ENCODE measurements at places on chromosomes 3 and 15.

DNA sequence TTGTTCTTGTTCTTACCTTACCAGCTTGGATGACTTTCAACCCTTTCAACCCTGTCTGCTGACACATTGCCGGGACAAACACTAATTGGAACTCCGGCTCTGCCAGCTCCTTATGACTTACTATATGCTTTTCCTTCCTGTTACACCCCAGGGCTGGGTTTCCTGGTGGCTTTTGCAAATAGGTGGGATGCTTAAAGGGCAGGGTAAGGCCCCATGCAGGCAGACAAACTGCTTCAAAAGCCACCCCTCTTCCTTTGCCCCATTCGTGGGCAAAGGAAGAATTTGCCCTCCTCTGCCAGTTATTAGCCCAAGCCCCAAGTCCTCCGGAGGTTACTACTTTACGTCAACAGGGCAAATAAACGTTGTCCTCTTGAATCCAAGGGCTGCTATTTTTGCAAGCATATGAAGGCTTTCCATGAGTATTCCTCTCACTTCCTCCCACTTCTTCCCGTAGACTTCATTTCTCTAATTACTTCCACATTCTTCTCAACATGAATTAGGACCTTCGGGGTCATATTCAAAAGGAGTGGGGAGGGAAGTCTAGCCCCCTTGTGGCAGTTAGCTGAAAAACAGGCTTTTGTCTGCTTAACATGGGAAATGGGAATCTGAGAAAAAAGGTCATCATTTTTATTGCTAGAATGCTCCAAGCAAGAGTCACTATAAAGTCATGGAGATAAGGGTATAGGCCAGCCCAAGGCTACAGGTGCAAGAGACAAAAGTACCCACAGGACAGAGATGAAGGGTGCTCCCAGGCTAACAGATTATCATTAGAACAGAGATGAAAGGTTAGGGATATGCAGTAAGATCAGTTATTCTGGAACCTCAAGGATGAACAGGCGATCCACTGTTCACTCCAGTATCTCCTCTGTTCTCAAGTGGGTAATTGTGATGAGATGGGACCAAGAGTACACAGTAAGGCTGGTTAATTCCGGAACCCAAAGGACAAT is 56.3 kb upstream of the FSTL1 start:
- DNase-seq: peak; percentile 1

DNA sequence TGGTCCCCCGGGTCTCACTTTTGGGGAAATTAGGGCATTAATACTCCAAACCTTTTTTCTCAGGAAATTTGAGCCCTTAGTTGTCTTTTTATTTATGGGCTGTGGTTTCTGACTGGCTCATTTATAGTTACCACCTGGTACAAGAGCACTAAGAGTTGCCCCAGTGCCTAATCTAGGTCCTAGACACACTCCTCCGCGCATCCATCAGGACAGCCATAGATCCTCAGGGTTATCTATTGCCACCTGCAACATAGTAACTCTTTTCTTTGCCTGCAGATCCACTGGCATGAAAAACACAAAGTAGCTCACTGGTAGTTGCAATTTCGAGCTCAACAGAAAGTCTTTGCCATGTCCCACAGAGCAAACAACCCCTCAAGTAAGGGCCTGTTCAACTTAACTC is 576.4 kb upstream of the ROBO2 start:
- no peak for DNase-seq

DNA sequence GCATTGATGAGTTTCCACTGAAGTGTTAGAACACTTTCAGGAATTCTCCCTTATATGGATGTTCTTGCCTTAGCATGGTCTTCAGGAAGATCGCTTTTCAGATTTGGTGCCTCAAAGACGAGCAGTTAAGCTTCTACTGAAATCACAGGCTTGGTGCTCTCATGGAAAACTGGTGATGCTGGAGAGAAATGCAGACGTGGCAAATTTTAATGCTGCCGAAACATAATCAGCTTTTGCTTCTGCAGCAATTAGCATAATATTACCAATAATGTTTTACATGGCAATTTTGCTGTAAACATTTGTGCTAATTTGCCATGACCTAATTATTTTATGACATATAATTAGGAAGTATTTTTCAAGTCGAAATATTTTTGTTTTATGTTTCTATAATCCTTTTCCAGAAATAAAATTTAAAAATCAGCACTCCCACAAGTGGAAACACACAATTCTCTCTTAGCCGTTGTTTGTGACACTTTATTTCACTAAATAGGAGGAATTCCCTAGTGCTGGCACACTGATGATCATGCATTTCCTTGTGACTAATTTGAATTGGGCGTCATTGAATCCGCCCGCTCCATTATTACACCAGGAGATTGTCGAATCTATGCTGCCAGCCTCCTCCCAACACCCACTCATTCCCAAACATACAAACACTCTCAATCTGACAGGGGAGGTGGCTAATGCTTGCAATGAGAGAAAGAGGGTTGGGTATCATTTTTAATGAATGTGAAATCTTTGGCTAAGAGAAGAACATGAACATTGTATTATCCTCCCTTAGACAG is 506.8 kb upstream of the PPP2R3A start:
- no peak for DNase-seq

DNA sequence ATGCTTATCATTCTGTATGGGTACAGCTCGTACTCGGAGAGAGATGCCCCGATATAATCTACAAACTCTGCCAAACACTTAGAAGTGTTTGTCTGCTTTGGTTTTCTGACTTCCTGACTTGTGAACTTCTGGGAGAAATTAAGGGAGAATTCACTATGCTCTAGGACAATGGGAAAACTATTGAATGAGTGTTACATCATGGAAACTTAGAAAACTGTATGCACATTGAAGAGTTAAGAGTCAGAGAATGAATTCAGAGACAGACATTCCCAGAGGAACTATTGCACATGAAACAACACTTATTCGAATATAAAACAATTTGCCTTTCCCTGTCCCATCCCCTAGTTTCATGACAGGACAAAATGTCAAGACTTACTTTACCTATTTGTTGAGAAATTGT is 57.8 kb downstream of the DTWD1 start:
- no peak for DNase-seq

GRCh38 chr3:64916937-64917336 is 229.1 kb upstream of the ADAMTS9 start:
- no peak for DNase-seq

- DNase-seq: no peak
These were observed 15.7 kb downstream of the LIPC start for GRCh38 chr15:58447271-58448010.

DNA sequence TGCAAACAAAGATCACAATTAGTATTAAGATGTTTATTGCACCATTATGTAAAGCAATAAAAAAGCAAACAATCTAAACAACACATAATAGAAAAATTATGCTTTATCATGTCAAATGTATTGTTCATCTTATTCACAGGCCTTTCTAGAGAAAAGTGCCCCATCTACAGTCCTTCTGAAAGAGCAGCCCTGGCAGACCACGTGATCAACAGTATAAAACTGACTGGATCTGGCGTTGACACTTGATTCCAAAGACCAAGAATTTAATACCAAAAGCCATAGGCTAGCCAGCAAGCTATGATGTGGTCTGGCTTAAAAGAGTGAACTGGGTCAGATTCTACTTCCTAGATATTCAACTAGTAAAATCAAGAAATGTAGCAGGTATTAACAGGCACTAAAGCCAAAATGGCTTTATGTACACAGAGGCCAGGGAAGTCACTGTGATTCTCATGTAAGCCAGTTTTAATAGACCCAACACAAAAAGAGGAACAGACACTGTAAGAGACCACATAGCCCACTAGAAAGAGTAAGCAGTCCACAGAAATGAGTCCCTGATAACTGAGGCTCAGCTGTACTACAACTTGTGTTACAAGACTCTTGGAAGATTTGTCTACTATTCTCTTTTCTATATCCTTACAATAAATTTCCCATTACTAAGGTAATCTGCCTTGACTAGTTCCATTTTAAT is 32.5 kb downstream of the DMXL2 start:
- DNase-seq: no peak

GRCh38 chr3:136022529-136023263 is 57.2 kb downstream of the PPP2R3A start:
- no peak for DNase-seq

DNA sequence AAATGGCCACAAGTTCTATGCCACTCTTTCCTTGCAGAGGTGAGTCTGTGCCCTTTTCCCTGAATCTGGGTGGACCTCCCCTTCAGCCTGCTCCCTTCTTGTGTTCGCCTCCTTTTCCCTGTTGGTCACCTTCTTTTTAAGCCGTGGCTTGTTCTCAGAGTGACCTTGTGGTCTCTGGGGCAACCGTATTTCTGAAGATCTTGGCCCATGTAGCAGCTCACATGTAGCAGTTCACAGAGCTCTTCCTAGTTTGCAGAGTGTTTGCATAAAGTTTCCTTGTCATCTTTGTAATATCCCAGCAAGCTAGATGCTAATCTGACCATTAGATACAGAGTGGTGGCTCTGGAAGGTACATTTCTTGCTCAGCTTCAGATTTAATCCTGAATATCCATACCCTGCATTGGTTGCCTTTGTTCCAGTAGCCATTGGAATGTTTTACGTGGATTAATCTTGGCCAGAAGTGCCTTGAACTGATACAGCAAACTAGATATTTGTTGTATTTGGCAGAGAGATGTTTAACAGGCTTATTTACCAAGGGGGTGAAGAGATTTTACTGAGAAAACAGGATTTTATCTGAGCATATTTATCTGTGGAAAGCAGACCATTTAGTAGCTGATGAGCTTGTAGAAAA is 40.7 kb upstream of the BSN start:
- DNase-seq: no peak

DNA sequence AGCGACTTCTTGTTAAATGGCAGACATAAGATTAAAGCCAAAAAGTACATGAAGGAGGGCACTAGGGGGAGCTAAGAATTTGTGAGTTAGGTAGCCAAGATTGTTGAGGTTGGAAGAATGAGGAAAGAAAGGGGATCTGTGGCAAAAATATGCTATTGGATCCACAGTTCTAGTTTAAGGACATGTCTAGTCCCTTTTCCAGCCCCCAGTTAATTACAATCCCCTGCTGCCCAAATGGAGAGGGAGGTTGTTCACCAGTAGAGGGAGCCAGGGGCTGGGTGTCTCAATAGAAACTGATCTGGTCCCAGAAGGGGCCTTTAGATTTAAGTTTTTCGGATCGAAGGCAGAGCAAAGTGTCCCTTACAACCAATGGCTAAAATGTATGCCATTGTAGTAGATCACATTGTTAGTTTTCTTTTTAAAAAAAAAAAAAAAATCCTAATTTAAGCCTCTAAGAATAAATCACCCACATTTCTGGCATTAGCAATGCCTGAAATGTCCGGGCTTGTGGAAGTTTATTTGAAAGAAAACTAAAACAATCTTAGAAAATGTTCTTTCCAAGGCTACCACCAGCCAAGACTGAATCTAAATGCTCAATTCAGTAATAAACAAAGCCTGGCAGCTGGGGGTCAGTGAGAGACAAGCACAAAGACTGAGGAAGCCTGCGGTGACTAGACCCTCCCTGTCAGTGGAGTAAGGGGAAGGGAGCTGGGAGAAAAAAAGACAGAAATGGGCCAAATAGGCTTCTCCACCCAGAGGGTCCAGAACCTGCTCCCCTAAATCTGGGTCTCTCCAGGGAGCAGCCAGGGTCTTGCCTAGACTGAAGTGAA is 7.1 kb downstream of the COL8A1 start:
- DNase-seq: no peak

DNA sequence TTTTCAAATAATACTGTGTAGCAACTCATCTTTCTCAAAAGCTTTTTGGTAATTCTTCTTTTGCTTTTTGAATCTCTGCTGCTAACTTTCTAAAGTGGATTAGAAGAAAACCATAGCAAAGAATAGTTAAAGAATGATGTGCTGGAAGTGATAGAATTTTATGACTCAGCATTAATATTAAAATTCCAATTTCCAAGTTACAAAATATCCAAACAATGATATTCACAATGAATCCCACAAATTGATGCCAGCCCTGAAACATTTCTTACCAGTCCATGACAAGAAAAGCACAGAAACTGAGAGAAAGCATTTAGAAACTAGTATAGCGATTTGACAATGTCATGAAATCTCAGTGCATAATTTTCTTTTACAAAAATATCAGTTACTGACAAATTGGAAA is 482.2 kb downstream of the RBMS3 start:
- DNase-seq: no peak

GRCh38 chr3:7315037-7315436 is 454.1 kb downstream of the GRM7 start:
- DNase-seq: no peak

DNA sequence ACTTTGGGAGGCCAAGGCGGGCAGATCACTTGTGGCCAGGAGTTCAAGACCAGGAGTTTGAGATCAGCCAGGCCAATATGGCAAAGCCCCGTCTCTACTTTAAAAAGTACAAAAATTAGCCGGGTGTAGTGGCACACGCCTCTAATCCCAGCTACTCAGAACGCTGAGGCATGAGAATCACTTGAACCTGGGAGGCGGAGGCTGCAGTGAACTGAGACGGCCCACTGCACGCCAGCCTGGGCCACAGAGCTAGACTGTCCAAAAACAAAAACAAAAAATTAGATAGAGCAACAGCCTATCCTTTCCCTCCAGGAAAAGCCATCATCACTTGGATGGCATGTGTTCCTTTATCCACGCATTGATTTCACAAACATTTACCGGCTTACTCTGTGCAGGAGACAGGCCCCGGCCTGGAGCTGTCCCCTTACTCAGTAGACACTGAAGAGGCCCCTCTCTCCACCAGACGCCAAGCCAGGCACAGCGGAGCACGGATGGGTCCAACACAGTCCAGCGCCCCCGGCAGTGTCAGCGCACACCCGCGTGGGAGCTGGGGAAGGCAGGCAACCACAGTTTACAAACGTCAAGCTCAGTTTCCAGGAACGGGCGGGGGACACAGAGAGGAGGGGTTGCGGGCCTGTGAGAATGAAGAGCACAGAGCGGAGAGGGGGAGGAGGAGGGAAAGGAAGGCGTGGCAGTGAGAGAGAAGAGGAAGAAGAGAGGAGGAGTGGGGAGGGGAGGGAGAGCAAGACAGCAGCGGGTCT is 3.1 kb downstream of the GP5 start:
- DNase-seq: peak; percentile 46

DNA sequence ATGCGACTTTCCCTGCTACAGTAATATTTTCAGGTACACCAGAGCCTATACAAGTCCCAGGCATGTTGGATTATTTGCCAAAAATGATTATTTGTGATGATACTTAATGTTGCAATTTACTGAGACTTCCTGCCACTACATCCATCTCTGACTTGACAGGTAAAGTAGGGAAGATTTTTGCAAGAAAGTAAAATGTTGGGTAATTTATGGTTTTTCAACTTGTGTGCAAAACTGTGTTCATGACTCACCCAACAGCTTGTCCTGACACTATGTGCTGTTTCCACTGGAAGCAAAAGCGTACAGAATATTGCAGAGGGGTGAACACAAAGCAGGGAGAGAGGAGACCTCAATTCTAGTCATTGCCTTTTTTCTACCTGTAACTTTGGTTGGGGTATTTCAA is 5.4 kb upstream of the CRBN start:
- DNase-seq: no peak

- no peak for DNase-seq
These were observed 844.9 kb upstream of the ALCAM start for GRCh38 chr3:104521606-104522336.

DNA sequence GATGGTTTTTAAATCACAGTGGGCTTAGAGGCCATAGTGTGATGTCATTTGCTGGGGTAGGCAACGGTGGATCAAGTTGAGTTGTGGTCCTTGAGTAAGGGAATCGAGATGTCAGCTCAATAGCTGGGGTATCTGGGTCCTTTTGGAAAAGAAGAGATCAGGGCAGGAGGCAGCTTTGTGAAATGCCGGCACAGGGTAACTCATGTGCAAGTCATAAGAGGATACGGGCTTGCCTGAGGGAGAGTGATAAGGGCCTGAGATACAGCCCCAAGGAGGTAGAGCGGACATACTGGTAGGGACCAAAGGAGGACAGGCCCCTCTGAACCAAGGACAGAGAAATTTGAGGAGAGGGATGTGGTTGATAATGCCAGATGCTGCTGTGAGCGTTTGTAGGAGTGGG is 4.2 kb upstream of the FAM131A start:
- DNase-seq: no peak
